ENCODE measurements at places on chromosomes 1 and 21.

GRCh38 chr1:231550448-231550781 is 21.9 kb downstream of the TSNAX start:
- no peak for DNase-seq

- DNase-seq = no peak
Observed at GRCh38 chr21:29441651-29442050, 142.9 kb downstream of the BACH1 start.

DNA sequence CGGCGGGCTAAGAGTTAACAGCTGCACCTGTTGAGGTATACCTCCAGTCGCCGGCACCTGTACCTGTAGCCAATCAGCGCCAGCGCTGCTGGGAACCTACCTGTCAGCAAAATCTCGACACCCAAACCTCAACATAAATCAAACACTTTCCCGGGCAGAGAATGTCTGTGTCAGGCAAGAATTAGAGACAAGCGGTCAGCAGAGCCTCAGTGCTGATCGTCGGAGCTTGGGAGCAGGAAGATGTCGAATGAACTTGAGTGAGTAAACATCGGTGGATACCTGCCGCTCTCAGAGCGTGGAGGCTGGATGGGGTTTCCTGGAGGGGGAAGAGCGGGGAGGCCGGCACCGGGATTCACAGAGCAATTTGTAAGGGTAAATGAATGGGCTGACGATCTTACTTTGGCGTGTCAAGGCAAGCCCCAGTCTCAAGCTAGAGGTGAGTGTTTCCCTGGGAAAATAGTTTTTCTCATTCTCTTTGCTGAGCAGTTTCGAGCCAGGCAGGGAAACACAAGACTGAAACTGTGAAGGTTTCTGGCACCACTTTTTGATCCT is at the start of gene GRHL3:
Gene GRHL3 (plus strand): TSS at position 46 of the 552 bp plus-strand sequence. CDS start 195 bp downstream, at position 241.
- no peak for DNase-seq

DNA sequence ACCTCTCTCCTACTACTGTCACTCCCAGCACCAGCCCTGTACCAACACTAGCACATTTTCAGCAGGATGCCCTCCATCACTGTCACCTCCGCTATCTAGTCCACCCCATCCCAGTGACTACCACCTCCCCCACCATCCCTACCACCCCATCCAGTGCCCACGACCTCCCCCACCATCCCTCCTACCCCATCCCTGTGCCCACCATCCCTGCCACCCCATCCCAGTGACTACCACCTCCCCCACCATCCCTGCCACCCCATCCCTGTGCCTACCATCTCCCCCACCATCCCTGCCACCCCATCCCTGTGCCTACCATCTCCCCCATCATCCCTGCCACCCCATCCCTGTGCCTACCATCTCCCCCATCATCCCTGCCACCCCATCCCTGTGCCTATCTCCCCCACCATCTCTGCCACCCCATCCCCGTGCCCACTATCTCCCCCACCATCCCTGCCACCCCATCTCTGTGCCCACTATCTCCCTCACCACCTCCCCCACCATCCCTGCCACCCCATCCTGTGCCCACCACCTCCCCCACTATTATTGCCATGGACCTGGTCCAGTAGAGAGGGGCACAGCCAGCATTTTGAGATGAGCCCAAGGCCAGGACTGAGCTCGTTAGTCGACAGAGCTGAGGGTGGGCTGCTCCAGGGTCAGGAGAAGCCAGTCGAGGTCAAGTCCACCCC is 45.7 kb downstream of the DISP3 start:
- DNase-seq = no peak

DNA sequence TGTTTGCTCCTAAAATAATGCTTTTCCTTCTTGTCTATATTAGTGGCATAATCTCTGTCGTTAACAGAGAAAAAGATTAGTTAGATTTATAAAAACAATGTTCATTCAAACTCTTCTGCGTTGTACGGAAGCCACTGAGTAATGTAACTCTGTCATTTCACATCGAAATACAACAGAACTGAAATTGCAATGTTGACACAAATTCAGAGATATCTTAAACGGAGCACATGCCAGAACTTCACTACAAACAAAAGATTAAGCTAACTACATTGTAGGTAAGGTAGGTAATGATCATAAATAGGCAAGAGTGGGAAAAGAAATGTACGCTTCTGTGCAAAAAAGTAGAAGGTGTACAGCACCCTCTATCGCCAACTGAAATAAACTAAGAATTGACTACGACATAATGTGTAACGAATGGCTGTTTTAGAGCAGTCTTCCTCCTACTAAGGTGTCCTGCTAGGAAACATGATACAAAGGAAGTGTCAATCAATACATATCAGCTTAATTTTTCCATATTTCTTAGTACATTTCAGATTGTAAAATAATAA is 56.6 kb downstream of the PCNX2 start:
- no peak for DNase-seq

DNA sequence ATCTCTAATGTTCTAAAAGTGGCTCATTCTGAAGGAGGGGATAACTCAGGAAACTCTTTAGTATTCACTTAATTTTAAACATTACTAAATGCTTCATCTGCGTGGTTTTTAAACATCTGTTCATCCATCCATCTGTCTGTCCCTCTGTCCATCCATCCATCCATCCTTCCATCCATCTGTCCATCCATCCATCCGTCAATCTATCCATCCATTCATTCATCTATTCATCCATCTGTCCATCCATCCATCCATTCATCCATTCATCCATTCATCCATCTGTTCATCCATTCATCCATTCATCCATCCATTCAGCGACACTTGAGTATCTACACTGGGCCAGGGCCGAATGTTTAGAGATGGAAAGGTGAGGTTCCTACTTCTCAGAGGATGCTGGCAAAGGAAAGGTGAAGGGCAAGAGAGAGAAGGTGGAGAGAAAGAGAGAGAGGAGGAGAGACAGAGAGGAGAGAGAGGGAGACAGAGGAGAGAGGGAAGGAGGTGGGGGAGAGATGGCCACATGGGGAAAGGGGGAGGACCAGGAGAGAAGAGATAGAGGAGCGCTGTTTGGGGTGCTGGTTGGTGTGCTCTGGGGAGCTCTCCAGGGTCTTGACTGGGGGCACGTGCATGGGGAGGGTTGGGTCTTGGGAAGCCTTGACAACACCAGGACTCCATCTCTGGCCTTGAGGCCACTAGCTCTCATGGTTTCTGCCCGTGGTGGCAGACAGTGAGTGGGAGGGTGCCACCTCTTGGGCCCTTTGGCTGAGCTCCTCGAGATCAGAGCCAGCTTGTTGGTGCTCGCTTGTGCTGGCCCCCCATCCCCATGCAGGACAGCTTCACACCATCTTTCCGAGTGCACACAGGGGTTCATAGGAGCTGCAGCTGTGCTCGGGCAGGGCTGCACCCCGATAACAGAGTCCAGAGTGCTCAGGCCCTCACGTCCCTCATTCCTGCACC is 45.6 kb downstream of the ABCG1 start:
- no peak for DNase-seq

DNA sequence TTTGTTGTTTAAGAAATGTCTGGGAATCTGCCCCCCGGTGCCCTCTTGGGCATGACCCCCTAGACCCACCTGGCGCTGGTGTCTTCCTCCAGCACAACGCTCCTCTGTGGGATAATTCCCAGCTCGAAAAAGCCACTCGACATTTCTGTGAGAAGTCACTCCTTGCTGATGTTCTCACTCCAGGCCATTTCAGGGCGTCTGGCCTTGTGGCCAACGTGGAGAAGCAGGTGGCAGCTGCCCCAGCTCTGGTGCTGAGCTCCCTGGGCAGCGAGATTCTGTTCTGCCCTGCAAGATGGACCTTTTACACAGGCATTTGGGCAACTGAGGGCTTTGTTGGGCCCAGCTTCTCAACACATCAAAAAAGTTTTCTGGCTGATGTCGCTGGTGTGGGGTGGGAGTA is 147.7 kb upstream of the WNT4 start:
- no peak for DNase-seq

- no peak for DNase-seq
Observed at GRCh38 chr1:168665975-168666374, 63.0 kb downstream of the DPT start.
